ENCODE measurements at places on chromosomes 1 and 21.

DNA sequence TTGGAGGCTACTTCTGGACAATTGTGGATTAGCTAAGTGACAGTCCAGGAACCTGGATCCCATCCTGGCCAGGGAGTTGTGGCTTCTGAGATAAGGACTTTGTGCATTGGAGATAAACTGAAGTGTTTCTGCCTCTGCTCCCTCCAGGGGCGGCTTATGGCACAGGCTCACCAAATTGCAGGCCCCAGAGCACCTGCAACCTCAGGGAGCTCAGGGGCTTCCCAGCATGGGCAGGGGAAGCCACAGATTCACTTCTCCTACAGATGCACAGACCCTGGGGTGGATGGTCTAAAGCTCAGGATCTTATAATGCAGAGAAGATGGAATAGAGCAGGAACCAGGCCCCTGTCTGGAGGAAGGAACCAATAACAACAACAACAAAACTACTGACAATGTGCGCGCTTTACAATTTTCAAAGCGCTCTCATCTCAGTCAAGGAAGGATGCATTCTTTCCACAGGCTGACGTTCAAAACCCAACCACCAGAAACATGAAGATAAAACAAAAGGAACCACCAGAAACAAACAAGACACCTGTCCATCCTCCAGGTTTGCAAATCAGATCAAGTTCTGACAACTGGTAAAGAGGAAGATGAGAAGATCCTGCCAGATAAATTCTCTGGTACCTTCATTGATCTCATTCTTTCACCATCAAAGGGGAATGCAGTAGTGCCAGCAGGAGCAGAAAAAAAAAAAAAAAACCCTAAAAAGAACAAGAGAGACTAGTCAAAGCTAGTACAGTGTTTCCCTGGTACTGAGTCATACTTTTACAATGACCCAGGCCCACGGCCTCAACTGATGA lies 121.0 kb upstream of the IRF2BP2 start:
- no peaks in the 10 kb centered on the region for H3K27me3 ChIP-seq
- H3K36me3 ChIP-seq = no peaks in the 10 kb centered on the region
- peaks cover 42% of the 10 kb centered on the region for H3K4me1 ChIP-seq
- DNase-seq = peak; percentile 61
- H3K4me3 ChIP-seq = no peak overlapping the region

GRCh38 chr1:21372383-21372782 lies 67.6 kb upstream of the NBPF3 start:
- no peaks in the 10 kb centered on the region for H3K4me1 ChIP-seq
- no peaks in the 10 kb centered on the region for H3K36me3 ChIP-seq
- no peak overlapping the region for H3K27ac ChIP-seq
- no peak for DNase-seq
- H3K27me3 ChIP-seq = no peaks in the 10 kb centered on the region
- no peak overlapping the region for H3K4me3 ChIP-seq

DNA sequence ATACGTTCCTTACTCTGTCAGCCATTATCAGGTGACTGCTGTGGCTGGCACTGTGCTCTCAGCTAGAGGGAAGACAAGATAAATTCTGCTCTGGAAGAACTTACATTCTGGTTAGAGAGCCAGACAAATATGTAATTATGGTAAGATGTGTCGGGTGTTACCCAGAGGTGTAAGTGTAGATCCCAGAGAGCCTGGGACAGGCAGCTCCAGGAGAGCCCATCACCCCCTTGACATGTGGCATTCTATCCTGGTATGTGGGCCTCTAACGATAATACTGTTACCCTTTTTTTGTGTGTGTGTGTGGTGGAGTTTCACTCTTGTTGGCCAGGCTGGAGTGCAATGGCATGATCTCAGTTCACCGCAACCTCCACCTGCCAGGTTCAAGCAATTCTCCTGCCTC lies 19.0 kb downstream of the TRNAU1AP start:
- no peak overlapping the region for H3K27ac ChIP-seq
- no peak overlapping the region for H3K4me3 ChIP-seq
- H3K27me3 ChIP-seq = no peaks in the 10 kb centered on the region
- DNase-seq = no peak

DNA sequence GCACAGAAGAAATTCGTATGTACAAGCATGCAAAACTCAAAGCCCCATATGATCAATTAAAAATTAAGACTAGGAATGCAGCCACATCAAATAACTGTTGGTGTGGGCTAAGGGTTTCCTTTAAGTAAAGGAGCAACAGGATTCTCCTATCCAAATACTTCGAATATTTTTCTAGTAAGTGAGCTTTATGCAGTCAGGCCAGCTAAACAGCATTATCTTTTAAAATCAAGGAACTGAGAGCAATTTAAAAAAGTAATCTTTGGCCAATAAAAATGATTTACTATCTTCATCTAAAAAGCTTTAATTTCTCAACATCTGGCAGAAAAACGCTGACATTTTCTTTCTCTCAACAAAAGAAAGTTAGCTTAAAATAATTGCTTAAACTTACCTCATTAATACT lies 19.8 kb downstream of the CNN3 start:
- peaks cover 21% of the 10 kb centered on the region for H3K4me1 ChIP-seq
- H3K36me3 ChIP-seq = peaks cover 8% of the 10 kb centered on the region

DNA sequence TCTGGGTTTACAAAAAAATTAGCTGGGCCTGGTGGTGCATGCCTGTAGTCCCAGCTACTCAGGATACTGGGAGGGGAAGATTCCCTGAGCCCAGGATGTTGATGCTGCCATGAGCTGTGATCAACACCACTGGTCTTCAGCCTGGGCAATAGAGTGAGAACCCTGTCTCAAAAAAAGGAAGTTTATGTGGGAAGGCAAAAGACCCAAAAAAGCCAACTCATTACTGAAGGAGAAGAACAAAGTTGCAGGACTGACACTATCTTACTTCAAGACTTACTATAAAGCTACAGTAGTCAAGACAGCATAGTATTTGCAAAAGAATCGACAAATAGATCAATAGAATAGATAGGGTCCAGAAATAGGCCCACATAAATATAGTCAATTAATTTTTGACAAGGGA lies 9.2 kb upstream of the PTGS2 start:
- no peaks in the 10 kb centered on the region for H3K4me1 ChIP-seq
- DNase-seq = no peak
- H3K27ac ChIP-seq = no peak overlapping the region
- H3K36me3 ChIP-seq = no peaks in the 10 kb centered on the region
- H3K4me3 ChIP-seq = no peak overlapping the region
- no peaks in the 10 kb centered on the region for H3K27me3 ChIP-seq

GRCh38 chr1:1598720-1599029 lies 1.3 kb downstream of the FNDC10 start:
- H3K27me3 ChIP-seq = peaks cover 26% of the 10 kb centered on the region
- H3K4me3 ChIP-seq = no peak overlapping the region
- H3K36me3 ChIP-seq = no peaks in the 10 kb centered on the region
- no peak overlapping the region for H3K27ac ChIP-seq
- peaks cover 9% of the 10 kb centered on the region for H3K4me1 ChIP-seq

- no peak for DNase-seq
- peak overlapping the region; percentile 83 for H3K27ac ChIP-seq
- H3K4me3 ChIP-seq = no peak overlapping the region
- H3K4me1 ChIP-seq = peaks cover 4% of the 10 kb centered on the region
- H3K36me3 ChIP-seq = no peaks in the 10 kb centered on the region
These were observed 380.1 kb upstream of the SPAG17 start for GRCh38 chr1:118564961-118565703.

DNA sequence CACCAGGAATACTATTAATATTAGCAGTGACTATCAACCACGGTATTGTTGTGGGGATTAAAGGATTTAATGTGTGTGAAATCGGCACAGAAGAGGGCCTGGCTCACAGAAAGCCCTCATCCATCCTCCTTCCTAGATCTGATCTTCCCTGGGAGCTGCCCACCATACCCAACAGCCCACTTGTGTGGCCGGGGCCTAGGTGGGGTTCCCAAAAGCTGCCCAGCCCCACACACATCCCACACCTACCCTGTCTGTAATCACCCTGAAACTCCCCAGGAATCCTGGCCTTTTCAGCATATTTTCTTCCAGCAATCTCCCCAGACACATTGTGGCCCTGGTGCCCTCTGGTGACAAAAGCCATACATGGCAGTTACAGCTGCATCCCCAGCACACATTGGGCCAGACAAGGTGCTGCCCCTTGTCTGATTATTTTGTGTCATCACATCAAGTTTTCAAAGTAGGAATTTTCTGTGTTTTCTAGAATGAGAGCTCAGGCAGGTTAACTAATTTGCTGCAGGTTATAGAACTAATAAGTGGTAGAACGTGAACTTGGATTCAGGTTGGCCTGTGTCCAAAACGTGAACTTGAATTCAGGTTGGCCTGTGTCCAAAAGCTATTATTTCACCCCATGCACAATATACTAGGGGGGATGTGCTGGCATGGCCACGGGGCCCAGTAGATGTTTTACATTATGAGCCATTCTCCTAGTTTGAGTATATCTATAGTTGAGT lies 5.3 kb upstream of the SLC6A9 start:
- peaks cover 11% of the 10 kb centered on the region for H3K4me1 ChIP-seq
- no peak overlapping the region for H3K4me3 ChIP-seq
- no peaks in the 10 kb centered on the region for H3K27me3 ChIP-seq
- peak; percentile 58 for DNase-seq
- H3K27ac ChIP-seq = no peak overlapping the region
- no peaks in the 10 kb centered on the region for H3K36me3 ChIP-seq

DNA sequence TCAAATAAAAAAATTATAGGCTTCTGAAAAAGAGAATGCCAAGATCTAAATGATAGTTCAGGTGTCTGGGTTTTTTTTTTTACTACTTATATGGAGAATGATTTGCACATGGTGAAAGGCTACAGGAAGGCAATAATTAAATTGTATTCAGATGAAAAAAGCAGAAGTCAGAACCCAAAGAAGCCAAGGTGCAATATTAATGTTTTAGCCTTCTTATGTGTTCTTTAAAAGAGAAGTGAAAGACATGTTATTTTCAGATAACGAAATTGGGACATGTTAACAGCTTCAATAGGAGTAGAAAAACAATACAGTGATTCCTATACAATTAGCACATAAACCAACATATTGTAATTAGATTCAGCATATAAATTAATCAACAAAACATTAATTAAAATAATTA lies 452.9 kb upstream of the PRMT6 start:
- no peaks in the 10 kb centered on the region for H3K36me3 ChIP-seq
- no peak overlapping the region for H3K27ac ChIP-seq
- no peaks in the 10 kb centered on the region for H3K4me1 ChIP-seq
- no peak for DNase-seq

- DNase-seq = no peak
- H3K36me3 ChIP-seq = no peaks in the 10 kb centered on the region
- H3K4me3 ChIP-seq = no peak overlapping the region
- no peaks in the 10 kb centered on the region for H3K4me1 ChIP-seq
- H3K27ac ChIP-seq = no peak overlapping the region
- no peaks in the 10 kb centered on the region for H3K27me3 ChIP-seq
These were observed 36.4 kb downstream of the MAP3K7CL start for GRCh38 chr21:29166853-29167252.

DNA sequence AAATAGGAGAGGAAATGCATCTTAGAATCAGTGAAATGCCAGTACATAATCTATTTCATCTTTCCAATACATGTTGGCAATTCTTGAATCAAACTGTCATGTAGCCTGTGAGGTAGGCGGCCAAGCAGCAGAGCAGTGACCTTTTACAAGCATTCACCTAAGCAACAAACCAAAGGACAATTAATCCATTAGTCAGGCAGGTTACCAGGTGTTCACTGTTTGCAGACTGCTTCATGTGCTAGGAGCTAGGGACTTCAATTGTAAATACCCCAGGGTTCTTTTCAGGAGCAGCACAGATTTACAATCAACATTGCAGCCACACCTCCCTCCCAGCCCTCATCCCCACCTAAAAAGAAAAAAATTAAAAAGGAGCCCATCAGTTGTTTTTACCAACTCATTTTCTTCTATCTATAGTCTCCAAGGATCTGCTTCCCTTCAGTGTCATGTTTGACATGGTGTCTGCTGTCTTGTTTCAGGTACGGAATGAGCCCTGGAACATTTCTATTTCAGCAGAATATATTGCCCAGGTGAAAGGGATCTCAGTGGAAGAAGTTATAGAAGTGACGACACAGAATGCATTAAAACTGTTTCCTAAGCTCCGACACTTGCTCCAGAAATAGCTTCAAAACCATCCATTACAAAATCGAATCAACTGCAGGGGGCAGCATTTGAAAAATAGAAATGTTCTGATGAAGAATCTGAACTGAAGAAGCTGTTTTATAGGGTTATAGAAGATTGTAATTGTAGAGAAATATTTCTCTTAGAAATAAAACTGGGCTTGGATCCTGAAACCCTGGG lies 23.0 kb downstream of the TATDN3 start:
- no peak overlapping the region for H3K4me3 ChIP-seq
- H3K27ac ChIP-seq = no peak overlapping the region
- no peak for DNase-seq
- no peaks in the 10 kb centered on the region for H3K4me1 ChIP-seq

DNA sequence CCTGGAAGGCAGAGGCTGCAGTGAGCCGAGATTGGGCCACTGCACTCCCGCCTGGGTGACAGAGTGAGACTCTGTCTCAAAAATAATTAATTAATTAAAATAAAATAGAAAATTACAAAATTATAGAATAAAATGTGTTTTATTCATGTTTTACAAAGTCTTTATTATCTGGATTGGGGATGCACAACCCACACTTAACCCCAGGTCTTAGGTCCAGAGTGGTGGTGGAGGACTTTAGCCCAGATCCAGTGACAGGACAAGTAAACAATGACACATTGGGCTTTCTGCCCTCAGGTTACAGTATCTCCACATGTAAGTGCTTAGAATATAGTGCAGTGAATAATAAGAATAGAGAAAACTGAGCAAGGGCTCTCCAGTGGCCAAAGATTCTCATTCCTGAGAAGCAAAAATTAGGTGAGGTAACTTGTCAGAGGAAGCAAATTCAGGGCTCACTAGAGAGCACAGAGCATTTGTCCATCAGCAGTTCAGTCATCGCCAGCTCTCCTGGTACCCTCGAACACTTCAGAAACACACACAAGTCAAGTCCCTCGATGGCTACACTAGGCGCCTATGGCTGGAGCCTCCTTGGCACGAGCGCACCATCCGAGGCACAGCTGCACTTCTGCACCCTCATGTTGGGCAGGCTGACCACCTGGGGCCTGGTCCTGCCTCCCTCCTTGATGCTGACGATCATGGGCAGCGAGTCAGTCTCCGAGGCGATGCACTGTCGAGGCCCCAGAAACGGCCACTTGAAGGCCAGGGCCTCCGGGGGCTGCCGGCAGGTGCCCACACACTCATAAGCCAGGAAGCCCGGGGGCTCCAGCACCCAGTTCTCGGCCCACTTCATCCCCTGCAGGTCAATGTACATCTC lies 2.6 kb downstream of the LEFTY1 start:
- H3K4me1 ChIP-seq = peaks cover 4% of the 10 kb centered on the region
- no peaks in the 10 kb centered on the region for H3K36me3 ChIP-seq
- no peaks in the 10 kb centered on the region for H3K27me3 ChIP-seq
- DNase-seq = no peak
- no peak overlapping the region for H3K27ac ChIP-seq
